ENCODE measurements at places on chromosomes 6 and 20. TPM values are rescaled to one million over a fixed set of nuclear protein-coding genes. Genes with fewer than 3 reads are reported as not detected.

HDGFL1 gene
- not detected for polyA plus RNA-seq

PRRT1 gene
- polyA plus RNA-seq = 2.7 TPM

GGTLC1 gene
- polyA plus RNA-seq = not detected

MOG gene
- polyA plus RNA-seq = 0.49 TPM

WFDC2 gene
- polyA plus RNA-seq = 161 TPM

ABHD16B gene
- not detected for polyA plus RNA-seq

C20orf144 gene
- polyA plus RNA-seq = 0.26 TPM

FLRT3 gene
- polyA plus RNA-seq = 0.26 TPM

CST7 gene
- polyA plus RNA-seq = not detected

LY6G6D gene
- not detected for polyA plus RNA-seq

NRN1 gene
- 0.42 TPM for polyA plus RNA-seq

CNBD2 gene
- not detected for polyA plus RNA-seq

RIMS1 gene
- 0.89 TPM for polyA plus RNA-seq

Measured in GM23338 (cell line).